Thoracic aorta (tissue), 2 donors: ENCODE measurements at places on chromosomes 5 and 9. TPM values are rescaled to one million over a fixed set of nuclear protein-coding genes. Genes with fewer than 3 reads are reported as not detected.

- no peaks in the 10 kb centered on the region for H3K27me3 ChIP-seq
- no peaks in the 10 kb centered on the region for H3K4me1 ChIP-seq
- no peak for DNase-seq
- no peaks in the 10 kb centered on the region for H3K36me3 ChIP-seq
Measured at GRCh38 chr5:137158691-137159090, 340.4 kb downstream of the SPOCK1 start.

Gene ADGRD2
- total RNA-seq, result not detected

- no peak overlapping the region for H3K27ac ChIP-seq
- no peaks in the 10 kb centered on the region for H3K27me3 ChIP-seq
- no peaks in the 10 kb centered on the region for H3K36me3 ChIP-seq
- no peak for DNase-seq
- no peak overlapping the region for H3K4me3 ChIP-seq
- H3K4me1 ChIP-seq, result no peaks in the 10 kb centered on the region
Measured at GRCh38 chr5:77235846-77236721, 25.6 kb downstream of the PDE8B start.

Gene CFAP77
- total RNA-seq, result not detected

DNA sequence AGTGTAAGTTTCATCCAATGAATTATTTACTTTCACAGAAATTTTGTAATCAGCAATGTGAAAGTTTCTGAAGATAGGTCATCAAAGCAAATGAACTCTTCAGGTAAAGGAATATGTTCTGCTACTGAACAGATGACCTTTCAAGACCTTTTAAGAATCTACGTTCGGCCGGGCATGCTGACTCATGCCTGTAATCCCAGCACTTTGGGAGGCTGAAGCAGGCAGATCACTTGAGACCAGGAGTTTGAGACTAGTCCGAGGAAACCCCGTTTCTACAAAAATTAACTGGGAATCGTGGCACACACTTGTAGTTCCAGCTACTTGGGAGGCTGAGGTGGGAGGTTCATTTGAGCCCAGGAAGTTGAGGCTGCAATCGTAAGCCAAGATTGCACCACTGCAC is 578.4 kb upstream of the COX7C start:
- no peaks in the 10 kb centered on the region for H3K27me3 ChIP-seq
- H3K4me3 ChIP-seq, result no peak overlapping the region
- no peak overlapping the region for H3K27ac ChIP-seq
- H3K36me3 ChIP-seq, result no peaks in the 10 kb centered on the region
- no peak for DNase-seq

Gene DBH
- total RNA-seq, result not detected

Gene COL15A1
- total RNA-seq, result 23.3 TPM

DNA sequence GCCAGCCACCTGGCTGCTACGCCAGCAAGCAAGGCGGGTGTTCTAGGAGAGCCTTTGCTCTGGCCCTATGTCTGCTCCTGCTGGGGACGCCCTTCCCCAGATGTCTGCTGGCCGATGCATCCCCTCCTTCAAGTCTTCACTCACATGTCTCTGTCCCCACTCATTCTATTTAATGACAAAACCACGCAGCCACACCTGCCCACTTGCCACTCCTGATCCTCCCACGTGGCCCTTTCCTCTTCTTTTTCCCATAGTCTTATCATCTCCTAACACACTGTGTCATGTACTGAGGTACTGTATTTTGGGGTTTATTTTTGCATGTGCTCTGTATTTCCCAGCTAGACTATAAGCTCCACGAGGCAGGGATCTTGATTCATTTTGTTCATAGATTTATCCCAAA is 62.0 kb upstream of the HRH2 start:
- no peak overlapping the region for H3K4me3 ChIP-seq
- H3K27ac ChIP-seq, result no peak overlapping the region
- no peak for DNase-seq
- no peaks in the 10 kb centered on the region for H3K4me1 ChIP-seq
- no peaks in the 10 kb centered on the region for H3K36me3 ChIP-seq

GRCh38 chr5:25744908-25745307 is 1100.1 kb upstream of the CDH10 start:
- no peak for DNase-seq
- H3K36me3 ChIP-seq, result no peaks in the 10 kb centered on the region
- H3K4me1 ChIP-seq, result no peaks in the 10 kb centered on the region
- H3K27me3 ChIP-seq, result no peaks in the 10 kb centered on the region

- no peaks in the 10 kb centered on the region for H3K4me1 ChIP-seq
- no peaks in the 10 kb centered on the region for H3K36me3 ChIP-seq
- no peak overlapping the region for H3K4me3 ChIP-seq
- H3K27ac ChIP-seq, result no peak overlapping the region
- DNase-seq, result no peak
Measured at GRCh38 chr9:133605446-133605845, 3.7 kb downstream of the FAM163B start.

DNA sequence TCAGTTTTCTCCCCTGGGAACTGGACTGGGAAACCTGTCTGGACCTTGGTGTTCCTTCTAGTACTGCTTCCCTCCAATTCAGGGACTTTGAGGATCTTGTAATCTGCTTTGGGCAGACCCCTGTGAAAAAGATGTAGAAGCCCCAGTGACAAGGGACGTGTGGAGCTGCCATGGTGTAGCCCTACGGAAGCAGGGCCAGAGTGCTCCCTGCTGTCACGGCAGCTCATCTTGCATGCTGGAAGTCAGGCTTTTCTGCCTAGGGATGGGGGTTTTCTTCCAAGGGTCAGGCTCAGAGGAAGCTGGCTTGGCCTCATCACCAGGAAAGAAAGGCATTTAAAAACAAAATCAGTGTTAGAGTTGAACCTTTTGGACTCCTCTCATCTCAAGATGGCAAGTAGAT is 86.4 kb downstream of the AMBP start:
- H3K36me3 ChIP-seq, result no peaks in the 10 kb centered on the region
- no peak overlapping the region for H3K4me3 ChIP-seq
- no peak overlapping the region for H3K27ac ChIP-seq
- H3K4me1 ChIP-seq, result peaks cover 29% of the 10 kb centered on the region
- no peak for DNase-seq

Gene FOXD4L4
- not detected for total RNA-seq

GRCh38 chr5:107610798-107611197 is 59.9 kb downstream of the EFNA5 start:
- no peak overlapping the region for H3K4me3 ChIP-seq
- DNase-seq, result no peak
- no peaks in the 10 kb centered on the region for H3K36me3 ChIP-seq
- peaks cover 8% of the 10 kb centered on the region for H3K4me1 ChIP-seq
- H3K27me3 ChIP-seq, result no peaks in the 10 kb centered on the region

Gene SHOC1
- total RNA-seq, result not detected

- H3K4me1 ChIP-seq, result no peaks in the 10 kb centered on the region
- no peak for DNase-seq
- no peaks in the 10 kb centered on the region for H3K36me3 ChIP-seq
- H3K27me3 ChIP-seq, result no peaks in the 10 kb centered on the region
- H3K4me3 ChIP-seq, result no peak overlapping the region
Measured at GRCh38 chr5:75322066-75322465, 15.0 kb upstream of the HMGCR start.
